ENCODE measurements at places on chromosomes 3 and 15.
A peak's percentile ranks its signal among the peaks of the same experiment; 100 is the strongest.

DNA sequence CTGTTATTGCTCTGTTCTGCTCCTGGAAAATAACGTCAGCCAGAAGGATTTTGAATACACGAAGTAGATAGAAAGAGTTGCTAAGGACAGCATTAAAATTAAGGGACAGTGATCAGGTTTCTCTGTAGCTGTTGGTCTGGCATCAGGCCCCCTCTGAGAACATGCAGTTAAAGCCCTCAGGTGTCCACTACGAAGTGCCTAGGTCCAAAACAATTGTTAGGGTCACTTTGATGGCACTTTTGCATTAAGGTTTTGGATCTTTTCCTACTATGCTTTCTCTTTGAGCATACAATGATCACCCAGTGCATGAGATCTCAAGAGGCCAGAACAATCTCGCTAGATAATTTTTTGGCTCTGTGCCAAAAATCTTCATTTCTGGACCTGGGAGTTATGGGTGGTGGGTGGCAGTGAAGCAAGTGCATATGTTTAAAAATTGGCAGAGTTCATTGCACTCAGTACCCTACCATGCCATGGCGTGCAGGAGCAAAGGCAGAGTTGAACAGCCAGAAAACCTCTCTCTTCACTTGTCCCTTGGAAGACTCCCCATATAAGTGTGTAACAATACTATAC lies 797.6 kb downstream of the ROBO2 start:
- no peak for DNase-seq

DNA sequence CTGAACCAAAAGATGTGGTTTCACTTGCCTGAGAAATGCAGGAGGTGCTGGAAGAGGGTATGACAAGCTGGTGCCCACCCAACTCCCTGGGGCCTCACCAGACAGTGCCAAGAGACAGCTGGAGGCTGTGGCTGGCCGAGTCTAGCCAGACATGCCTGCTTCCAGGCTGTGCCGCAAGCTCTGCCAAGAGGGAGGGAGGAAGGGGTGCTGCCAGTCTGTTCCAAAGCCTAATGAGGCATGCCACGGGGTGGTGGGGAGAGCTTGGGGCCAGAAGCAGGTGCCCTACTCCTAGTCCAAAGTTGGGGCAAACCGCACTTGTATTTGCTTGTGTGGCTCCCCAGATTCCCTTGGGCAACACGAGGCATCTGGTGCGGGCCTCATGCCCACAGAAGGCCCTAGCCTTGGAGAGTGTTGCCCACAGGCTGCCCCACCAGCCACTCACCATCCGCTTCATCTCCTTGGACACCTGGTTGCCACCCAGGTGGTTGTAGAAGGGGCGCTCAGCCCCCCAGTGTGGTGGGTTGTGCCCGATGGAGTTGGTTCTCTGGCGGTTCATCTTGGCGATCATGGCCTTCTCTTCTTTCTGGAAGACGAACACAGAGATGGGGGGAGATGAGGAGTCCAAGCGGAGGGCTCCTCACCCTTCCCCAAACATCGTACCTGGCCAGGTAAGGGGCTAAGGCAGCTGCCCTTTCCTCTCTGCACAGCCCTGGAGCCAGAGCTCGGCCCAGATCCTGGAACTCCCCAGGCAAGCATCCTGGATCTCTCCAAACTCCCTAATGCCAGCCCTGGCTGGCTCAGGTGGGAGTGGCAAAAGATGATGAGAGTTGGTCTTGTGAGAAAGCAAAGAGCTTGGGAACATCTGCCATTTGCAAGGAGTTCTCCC lies 123.4 kb downstream of the SEC22A start:
- no peak for DNase-seq

- no peak for DNase-seq
Observed at GRCh38 chr3:186453531-186453930, 90.6 kb downstream of the CRYGS start.

- DNase-seq = no peak
Observed at GRCh38 chr3:70740872-70741271, 428.4 kb upstream of the MDFIC2 start.

DNA sequence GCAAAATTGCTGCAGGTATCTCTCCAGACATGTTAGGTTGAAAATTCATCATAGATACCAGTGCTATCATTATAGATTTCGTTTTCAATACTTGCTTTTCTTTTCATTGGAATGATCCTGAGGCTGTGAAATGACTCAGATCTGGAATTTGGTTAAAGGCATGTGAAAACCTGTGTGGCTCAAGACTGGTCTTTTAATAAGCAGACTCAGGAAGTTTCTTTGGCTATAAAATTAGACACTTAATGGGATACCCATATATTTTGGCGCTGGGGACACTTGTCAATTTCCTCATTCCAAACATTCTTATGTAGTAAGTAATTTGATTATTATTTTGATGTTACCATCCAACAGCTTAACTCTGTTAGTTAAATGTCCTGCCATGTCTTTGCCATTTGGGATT lies 1041.1 kb upstream of the GBE1 start:
- no peak for DNase-seq

DNA sequence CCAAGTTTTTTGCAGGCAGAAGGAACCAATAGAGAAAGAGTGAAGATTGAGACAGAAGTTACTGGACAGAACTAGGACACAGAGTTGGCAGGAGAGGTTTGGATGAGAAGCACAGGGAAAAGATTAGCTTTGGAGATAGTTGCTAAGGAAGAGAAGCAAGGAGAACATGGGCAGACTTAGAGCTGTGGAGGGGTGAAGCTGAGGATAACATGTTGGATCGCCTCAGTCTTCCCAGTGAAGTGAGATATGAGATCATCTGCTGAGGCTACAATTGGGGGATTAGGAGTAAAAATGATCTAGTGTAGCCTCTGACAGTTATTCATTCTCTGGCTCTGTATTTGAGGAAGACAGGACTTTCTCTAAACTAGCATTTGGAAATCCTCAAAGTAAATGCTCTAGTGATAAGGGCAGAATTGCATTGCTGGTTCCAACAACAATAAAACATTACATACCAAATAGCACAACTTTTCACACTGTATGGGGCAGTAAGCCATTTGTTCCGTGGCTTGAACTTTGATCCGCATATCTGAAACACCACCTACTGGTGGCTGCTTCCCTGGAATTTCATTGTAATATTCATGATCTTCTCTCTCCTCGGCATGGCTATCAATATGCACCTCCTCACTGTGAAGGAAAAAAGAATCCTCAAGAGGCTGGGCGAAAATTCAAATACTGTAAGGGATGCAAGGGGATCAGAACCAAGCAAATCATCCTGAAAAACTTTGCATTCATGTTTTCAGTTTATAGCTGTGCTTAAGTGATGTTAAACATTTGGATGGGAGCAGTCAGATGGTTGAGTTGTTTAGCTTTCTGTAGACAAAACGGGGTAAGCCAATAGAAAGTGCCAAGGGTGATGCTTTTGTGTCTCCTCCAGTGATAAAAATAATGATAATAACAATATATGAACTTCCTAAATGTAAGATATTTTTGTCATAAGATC lies 22.2 kb upstream of the EID1 start:
- DNase-seq = peak; percentile 24

GRCh38 chr3:131903988-131904415 lies 130.8 kb downstream of the CPNE4 start:
- DNase-seq = no peak

DNA sequence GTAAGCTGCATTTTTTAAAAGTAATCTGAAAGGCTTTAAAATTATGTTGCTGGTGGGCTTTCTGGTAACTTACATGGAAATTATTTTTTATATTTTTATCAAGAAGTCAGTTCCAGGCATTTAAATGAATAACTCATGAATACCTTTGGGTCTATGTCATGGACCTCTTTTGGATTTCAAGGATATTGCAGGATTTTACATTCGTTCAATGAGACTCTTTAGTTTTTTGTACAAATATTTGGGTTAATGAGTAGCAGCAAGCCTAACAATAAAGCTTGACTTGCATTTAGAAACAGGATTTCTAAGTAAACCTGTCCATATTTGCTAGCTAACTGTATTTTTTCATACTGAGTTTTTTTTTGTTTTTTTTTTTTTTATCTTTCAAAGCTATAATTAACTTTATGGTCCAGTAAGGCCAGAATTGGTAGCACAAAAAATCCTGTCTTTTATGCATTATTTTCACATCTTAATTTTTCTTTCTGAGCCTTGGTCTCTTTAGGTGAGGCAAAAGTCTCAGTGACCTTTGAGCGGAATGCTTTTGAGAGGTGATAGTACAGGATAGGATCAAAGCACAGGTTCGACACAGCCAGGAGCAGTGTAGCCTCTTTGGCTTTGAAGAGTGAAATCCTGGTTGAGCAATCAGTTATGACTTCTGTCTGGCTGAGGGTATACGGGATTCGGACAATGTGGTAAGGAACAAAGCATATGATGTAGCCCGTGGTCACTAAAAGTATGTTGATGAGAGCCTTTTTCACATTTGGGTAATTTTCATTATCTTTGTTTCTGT lies 4.8 kb downstream of the GPR171 start:
- no peak for DNase-seq

DNA sequence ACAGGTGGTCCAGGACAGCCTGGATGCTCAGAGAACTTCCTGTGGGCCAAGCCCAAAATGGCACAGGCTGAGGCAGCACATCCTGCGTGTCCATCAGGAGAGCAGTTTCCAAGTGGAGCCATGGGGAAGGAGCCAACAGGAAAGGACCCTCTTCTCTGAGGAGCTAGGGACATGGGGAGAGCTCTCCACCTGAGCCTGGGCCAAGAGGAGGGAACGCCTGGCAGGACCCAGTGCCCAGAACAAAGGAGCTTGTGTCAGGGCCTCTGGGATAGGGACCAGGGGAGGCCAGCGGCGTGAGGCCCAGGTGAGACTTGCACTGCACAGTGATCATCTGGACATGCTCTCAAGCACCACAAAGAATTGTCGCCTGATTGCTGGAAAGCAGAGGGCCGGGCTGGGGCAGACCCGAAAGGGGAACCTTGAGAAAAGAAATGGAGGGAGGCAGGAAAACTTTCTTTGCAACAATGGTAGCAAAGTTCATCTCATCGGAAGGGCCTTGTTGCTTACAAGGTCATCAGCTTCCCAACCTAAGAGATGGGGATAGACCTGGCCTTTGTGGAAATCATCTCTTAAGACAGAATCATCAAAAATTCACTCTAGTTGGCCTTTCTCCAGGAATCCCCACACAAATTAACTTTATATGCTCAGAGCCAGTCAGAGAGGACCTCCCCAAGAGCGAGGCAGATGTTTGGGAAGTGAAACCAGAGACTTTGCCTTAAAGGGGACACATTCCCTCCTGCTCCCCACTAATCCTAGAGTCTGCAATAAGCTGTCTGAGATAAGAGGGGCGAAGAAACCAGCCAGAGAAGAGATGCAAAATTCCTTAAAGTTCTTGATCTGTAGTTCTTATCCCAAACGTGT lies 47.7 kb upstream of the HES1 start:
- no peak for DNase-seq

- no peak for DNase-seq
Observed at GRCh38 chr15:72827226-72827625, 43.7 kb upstream of the ADPGK start.

GRCh38 chr15:99495430-99496301 lies 70.1 kb upstream of the MEF2A start:
- DNase-seq = no peak

- no peak for DNase-seq
Observed at GRCh38 chr3:177606891-177607290, 409.6 kb upstream of the TBL1XR1 start.

- DNase-seq = no peak
Observed at GRCh38 chr3:183584246-183584913, 28.9 kb upstream of the KLHL6 start.

DNA sequence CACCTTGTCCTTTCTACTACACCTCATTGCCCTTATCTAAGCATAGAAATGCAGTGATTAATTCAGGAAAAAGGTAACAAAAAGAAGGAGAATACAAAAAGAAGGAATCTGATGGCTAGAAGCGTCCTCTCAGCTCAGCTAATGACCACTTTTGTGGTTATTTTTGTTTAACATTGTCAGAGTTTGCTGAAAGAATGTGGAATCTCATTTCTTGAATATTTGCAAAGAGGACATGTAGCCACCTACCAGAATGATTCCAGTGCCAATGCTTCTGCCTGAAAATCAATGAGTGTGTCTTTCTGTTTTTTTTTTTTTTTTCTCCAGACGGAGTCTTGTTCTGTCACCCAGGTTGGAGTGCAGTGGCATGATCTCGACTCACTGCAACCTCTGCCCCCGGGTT lies 24.5 kb downstream of the NANOGP8 start:
- DNase-seq = no peak

GRCh38 chr3:140031170-140031569 lies 96.2 kb downstream of the CLSTN2 start:
- DNase-seq = no peak

GRCh38 chr3:12611117-12611516 lies 52.8 kb downstream of the RAF1 start:
- no peak for DNase-seq

DNA sequence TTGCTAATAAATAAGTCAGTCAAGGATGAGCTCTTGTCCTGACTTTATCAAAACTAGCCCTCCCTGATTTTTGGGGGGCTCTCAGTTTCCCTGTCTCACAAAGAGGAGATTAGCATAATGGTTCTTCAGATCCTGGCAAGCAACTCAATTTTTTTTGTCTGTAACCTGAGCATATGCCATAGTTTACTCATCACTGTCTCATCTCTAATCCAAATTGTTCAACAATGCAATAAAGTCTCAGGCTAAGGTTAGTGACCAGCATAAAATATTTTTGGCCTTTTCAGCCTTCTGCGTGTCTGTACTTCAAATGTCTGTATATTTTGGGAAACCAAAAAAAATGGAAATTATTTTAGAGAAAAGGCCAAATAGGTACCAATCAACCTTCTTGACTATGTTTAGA lies 465.6 kb upstream of the TPRG1 start:
- DNase-seq = no peak

- no peak for DNase-seq
Observed at GRCh38 chr15:95549168-95549738, 781.2 kb upstream of the NR2F2 start.

GRCh38 chr3:73418681-73419080 lies 206.1 kb downstream of the PDZRN3 start:
- no peak for DNase-seq

- no peak for DNase-seq
Observed at GRCh38 chr3:56725175-56725574, 42.1 kb upstream of the TASOR start.

DNA sequence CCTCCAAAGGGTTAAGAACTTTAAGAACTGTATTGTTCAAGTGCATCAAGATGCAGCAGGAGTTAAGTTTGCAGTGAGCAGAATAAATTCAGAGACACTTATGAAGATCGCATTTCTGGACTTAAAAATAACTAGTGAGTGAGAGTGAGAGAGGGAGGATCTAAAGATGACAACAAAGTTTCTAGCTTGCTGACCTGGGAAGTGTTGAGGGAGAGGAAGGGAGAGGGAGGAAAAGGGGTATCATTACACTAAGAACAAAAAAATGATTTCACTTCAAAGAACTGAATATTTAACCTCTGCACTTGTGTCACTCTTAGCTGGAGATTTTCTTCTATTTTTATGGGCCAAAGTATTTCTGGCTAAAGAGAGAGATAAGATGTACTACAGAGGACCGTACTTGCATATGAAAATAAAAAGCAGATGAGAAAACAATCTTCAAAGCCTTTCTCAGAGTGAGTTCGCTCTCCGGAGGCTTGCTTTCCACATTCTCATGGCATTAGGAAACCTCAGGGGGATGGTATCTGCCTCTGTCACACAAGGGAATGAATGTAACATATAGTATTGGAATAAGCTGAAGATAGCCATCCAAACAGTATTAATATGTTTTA lies 91.4 kb upstream of the TJP1 start:
- no peak for DNase-seq

- DNase-seq = no peak
Observed at GRCh38 chr3:119302697-119303551, 8.7 kb downstream of the ARHGAP31 start.

GRCh38 chr3:99648101-99648500 lies 9.7 kb downstream of the COL8A1 start:
- no peak for DNase-seq
